ENCODE measurements at places on chromosomes 16 and 17. TPM values are rescaled to one million over a fixed set of nuclear protein-coding genes. Genes with fewer than 3 reads are reported as not detected.

Gene SLC9A5
- polyA plus RNA-seq = 1.0 TPM

Gene CES4A
- polyA plus RNA-seq = 2.5 TPM

GRCh38 chr16:8168016-8168415 lies 422.3 kb downstream of the TMEM114 start:
- DNase-seq = no peak

DNA sequence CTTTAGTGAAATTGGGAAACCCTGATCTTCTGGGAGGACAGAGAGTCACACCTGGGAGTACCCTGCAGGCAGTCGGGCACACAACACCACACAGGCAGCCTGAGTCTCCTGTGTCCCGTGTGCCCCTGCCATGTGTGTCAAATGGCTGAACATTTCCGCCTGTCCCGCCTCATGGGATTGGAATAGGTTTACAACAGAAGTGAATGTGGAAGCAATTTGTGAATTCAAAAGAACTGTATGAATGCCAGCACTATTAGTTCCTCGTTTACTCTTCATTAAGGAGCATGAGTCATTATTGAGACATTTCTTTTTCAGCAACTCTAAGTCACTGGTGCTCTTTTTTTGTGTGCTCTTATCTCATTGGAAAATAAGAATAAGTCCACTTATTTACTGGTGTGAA lies 226.5 kb downstream of the PMP22 start:
- DNase-seq = no peak

- DNase-seq = peak; percentile 33
Observed at GRCh38 chr16:87702325-87702811, 63.4 kb downstream of the KLHDC4 start.

DNA sequence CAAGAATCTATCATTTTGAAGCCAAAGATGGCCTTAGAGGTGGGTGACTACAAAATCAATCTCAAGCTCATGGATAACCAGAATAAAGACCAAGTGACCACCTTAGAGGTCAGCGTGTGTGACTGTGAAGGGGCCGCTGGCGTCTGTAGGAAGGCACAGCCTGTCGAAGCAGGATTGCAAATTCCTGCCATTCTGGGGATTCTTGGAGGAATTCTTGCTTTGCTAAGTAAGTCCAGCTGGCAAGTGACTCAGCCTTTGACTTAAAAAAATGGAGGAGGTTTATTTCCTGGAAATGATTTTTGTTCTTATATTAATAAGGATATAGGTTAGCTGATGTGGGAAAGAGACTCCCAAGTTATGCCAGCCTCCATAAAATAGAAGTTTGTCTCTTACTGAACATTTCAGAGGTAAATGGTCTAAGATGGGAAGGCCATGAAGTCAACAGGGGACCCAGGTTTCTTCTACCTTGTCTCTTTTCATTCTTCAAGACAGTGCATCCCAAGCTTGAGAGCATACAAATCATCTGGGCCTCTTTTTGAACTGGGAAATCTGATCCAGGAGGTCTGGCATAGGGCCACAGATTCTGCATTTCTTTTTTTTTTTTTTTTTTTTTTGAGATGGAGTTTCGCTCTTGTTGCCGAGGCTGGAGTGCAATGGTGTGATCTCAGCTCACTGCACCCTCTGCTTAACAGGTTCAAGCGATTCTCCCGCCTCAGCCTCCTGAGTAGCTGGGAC lies 19.8 kb upstream of the TANGO6 start:
- no peak for DNase-seq

DNA sequence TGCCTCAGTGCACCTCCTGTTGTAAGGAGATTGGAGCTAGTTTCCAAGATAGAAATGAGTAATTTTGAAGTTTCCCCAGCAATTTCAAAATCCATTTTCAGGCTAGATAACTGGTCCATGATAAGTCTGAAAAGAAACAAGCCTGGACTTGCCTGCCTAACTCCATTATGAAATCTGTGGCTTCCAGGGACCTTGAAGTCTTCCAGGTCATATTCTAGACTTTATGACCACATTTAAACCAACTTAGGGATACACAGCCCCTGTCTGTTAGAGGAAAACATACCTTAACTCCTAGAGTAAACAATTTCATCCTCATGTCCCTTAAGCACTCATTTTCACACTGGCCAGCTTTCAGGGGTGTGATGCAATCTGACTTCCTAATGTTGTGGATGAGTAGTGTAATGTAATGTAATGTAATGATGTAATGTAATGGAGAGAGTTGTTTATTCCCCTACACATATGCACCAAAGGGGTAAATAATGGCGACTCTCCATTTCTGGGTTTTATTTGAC lies 96.7 kb upstream of the FAM20A start:
- no peak for DNase-seq

DNA sequence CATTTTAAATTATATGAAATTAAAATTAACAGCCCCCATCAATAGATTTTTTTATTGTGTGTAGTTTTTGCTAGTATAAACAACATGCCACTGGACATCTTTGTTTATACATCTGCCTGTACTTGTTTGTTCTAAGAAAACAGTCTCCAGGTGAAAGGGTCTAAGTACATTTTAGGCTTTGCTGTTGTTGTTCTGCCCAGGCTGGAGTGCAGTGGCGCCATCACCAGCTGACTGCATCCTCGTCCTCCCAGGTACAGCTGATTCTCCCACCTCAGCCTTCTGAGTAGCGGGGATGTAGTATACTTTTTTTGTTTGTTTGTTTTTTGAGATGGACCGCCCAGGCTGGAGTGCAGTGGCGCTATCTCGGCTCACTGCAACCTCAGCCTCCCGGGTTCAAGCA lies 25.5 kb downstream of the C17orf58 start:
- DNase-seq = no peak

All from GM12878 (cell line).